WTC11 (cell line): ENCODE measurements at places on chromosomes 7 and 10. TPM values are rescaled to one million over a fixed set of nuclear protein-coding genes. Genes with fewer than 3 reads are reported as not detected.

DNA sequence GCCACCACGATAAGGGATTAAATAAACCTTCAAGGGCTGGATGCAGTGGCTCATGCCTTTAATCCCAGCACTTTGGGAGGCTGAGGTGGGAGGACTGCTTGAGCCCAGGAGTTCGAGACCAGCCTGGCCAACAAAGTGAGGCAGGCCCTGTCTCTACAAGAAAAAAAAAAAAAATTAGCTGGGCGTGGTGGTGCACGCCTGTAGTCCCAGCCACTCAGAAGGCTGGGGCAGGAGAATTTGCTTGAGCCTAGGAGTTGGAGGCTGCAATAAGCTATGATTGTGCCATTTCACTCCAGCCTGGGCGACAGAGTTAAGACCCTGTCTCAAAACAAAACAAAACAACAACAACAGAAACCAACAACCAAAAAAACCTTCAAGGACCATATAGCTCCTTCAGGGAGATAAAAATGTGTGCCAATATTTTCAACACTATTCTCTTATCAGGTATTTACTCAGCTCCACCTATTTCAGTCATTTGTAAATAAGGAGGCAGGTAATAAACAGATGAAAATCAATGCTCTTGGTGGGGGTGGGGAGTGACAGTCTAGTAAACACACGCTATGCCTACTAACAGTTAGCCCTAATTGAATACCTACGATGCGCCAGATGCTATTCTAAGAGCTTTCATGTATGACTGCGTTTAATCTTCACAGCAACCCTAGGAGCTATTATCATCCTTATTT lies 13.2 kb downstream of the BAIAP2L1 start:
- DNase-seq, result no peak

DNA sequence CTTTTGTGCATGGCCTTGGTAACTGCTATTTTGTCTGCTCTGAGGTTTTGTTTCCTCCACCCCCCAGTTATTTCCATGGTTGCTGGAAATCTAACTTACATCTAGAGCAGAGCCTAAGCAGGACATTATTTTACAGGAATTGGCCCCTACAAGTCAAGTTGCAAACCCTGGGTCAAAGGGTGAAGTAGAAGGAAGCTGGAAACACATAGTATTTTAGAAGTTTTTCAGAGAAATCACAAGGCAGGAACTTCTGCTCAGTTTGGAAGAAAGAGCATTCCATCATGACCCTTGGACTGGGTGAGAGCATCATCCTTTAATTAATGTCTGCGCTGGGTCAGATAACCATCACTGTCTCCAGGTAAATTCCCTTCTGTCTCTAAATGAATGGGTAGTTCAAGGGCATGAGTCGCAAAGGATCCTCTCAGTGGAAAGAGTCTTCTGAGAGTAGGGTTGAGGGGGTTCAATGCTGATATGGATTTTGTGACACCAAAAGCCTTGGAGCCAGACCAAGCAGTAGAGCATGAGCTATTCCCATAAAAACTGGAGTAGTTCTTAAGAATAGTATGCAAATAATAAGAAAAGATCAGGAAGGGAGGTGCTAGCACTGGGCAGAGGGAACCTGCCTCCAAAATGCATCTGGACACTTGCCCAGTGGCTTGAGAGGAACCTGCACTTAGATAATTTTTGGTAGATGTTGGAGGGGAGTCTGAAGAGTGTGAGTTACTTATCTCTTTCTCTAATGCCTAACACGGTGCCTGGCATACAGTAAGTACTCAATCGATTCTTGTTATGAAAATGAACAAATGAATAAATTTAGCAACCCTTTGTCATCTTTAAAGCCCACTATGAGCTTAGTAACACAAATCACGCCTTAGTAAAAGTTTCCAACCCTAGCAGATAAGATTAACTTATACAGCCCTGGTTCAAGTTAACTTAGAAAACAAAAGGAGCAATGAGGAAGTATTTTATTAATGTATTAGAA lies 160.6 kb upstream of the ADO start:
- no peak for DNase-seq

DNA sequence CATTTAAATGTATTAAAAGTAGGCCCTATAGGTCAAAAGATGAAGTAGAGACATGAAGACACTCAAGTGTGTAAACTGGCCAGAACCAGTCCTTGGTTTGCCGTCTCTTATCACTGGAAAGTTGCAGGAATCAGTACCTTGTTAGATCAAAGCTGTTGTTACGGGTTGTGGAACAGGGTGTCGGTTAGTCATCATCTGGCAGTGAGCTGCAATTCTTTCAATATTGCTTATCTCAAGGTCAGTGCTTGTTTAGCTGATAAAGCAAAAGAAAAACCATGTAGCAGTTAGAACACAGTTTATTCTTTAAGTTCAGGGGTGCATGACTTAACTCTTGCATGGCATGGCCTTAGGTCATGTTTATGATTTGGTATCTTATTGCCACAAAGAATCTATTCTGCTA lies 10.0 kb upstream of the SLC13A1 start:
- DNase-seq, result no peak

The MEST gene
- total RNA-seq, result 130 to 188 TPM (median 143 TPM) in 3 replicates

DNA sequence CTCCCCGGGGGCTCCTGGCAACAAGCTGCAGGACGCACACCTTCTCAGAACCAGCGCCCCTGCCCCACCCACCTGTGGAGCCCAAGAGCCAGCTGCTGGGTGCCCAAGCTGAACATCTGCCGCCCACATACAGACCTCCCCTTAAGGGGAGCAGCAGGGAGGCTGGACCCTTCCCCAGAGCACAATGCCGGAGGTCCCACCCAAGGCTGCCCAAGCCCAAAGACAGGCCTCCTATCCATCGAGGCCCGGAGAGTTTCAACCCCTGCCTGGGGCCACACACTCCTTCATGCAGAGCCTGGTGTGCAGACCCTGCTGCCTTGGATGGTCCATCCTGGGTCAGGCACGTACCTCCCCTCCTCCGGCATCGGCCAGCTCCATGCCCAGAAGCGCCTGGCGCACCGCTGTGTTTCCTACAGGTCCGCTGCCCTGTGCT lies 48.7 kb downstream of the VIPR2 start:
- no peak for DNase-seq

The SLC13A4 gene
- 1.6 to 2.1 TPM (median 1.7 TPM) in 3 replicates for total RNA-seq

DNA sequence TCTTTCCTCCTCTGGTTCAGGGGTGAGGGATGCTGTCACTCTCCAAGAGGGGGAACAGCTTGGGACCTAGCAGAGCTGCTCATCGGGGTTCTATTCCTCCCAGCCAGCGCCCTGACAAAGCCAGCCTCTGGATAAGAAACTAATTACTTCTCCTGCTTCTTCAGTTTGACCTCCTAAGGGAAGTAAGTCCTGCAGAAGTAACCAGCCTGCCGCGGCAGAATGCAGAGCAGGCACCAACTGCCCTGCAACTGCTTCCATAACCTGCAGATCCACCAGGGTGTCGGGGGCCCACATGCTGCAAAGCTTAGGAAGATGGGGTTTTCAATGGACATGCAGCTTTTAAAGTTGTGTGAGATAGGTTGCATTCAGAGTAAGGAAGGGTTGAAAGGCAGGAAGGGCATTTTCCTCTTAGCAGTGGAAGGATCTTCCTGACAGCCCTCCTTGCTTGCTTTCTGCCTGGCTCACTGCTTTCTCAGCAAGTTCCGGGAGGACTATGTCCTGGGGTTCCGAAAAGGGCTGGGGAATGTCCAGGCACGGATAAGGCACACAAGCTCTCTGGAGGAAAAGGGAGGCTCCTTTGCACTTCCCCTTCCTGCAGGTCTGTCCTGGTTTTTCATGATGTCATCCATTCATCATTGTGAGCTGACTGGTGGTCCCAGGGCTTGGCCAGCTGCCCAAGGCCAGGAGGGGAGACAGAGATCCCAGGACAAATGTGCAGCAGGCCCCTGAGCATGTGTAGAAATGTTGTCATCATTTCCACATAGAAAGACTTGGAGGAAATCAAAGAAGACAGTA lies 24.3 kb upstream of the CALU start:
- DNase-seq, result no peak

The AKR1D1 gene
- 0.14 to 0.24 TPM (median 0.18 TPM) in 3 replicates for total RNA-seq

The HOGA1 gene
- total RNA-seq, result 0.15 to 0.62 TPM (median 0.55 TPM) in 3 replicates

The LLCFC1 gene
- not detected in 3 replicates for total RNA-seq

The KCNH2 gene
- total RNA-seq, result 13.9 to 16.2 TPM (median 14.6 TPM) in 3 replicates

GRCh38 chr10:10901906-10902305 lies 115.8 kb upstream of the CELF2 start:
- DNase-seq, result no peak

The GBX1 gene
- total RNA-seq, result 0.27 to 0.55 TPM in 2 of 3 replicates, not detected in the other

DNA sequence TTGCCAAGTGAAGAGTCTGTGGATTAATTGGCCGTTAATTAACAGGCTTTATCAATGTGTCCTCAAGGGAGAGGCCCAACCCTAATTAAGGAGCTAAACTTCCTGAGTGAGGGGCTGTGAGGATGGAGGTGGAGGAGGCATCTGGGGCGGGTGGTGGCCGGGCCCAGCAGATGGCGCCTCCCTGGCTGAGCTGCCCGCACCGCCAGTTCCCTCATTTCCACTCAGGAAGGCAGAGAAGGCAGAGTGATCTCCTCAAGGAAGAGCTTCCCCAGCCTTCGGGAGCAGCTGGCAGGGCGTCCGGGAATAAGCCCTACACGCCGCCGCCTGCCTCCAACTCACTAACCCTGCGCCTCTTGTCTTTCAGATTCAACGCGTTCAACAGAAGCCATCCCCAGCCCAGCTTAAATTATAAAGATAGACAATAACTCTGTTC lies 112.2 kb downstream of the CYTH3 start:
- peak; percentile 67 for DNase-seq

DNA sequence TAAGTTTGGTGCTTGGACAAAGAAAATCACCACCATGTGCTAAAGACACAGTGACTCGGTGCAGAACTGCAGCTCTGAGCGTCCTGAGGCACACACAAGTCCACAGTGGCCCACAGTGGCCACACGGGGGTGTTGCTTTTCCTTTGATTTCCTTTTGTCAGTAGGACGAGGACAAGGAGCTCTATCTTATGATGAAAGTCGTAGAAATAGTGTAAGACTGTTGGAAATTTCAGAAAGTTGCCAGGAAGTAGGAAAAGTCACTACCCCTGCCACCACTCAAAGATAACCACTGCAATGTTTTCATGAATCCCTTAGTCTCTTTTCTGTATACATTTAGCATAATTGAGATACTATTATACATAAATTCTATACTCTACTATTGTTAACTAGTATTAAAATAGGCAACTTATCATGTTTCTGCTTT lies 146.0 kb downstream of the TNS3 start:
- peak; percentile 58 for DNase-seq

- no peak for DNase-seq
These were observed 340.8 kb upstream of the KLF6 start for GRCh38 chr10:4125776-4126175.

GRCh38 chr10:114706458-114707055 lies 48.5 kb upstream of the ABLIM1 start:
- no peak for DNase-seq

GRCh38 chr7:81684514-81685269 lies 85.2 kb downstream of the HGF start:
- DNase-seq, result no peak

GRCh38 chr10:68086011-68086410 lies 10.9 kb upstream of the HERC4 start:
- DNase-seq, result no peak

The NET1 gene
- total RNA-seq, result 85.4 to 100 TPM (median 97.4 TPM) in 3 replicates

GRCh38 chr7:19144661-19145433 lies at the start of gene FERD3L:
TSS of gene FERD3L (minus strand) at chr7:19145421. CDS start at chr7:19145362, 59 bp downstream.
- peak; percentile 21 for DNase-seq

The AQP1 gene
- 0.81 to 1.4 TPM (median 1.1 TPM) in 3 replicates for total RNA-seq

DNA sequence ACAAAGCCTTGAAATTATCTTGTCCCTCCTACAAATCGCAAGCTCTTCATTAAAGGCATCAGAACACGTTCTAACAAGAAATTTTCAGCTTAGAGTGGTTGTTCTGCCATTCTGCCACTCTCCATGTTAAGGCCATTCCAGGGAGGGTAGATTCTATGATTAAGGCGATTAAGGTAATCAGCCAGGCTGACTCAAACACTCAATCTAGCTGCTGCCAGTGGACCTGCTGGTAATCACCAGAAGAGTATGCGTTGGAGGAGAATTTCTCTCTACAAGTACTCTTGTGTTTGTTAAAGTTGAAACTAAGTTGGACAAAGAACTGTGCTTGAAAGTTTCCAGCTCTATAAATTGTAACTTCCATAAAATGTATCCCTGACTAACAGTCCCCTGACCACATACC lies 149.2 kb upstream of the COL1A2 start:
- DNase-seq, result no peak

DNA sequence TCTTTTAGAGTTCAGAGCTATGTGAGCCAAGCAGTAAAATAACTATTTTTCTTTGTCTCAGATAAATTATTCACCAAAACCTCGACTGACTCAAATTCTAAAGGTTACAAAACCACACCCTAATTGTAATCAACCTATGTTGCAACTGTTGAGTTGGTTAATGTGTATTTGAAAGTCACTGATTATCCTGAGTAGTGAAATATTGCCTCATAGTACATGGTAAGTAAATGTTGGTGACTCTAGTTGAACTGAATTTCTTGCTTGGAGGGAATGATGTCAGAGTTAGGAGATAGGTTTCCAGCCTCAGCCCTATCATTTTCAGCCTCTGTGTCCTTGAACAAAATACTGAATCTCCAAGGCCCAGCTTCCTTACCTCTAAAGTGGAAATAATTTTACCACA lies 3.0 kb upstream of the CYP2C18 start:
- DNase-seq, result no peak

- DNase-seq, result no peak
These were observed 13.2 kb upstream of the CCDC172 start for GRCh38 chr10:116311016-116311415.

The METTL27 gene
- 4.3 to 7.7 TPM (median 6.6 TPM) in 3 replicates for total RNA-seq

GRCh38 chr10:97723001-97723400 lies 9.5 kb downstream of the MARVELD1 start:
- no peak for DNase-seq

GRCh38 chr10:116465546-116465945 lies 37.9 kb downstream of the PNLIPRP3 start:
- DNase-seq, result no peak

- DNase-seq, result no peak
These were observed 23.0 kb upstream of the C7orf33 start for GRCh38 chr7:148567524-148567923.

GRCh38 chr10:104387130-104387888 lies 33.7 kb downstream of the CFAP58 start:
- DNase-seq, result no peak

- DNase-seq, result no peak
These were observed 88.9 kb upstream of the KLF6 start for GRCh38 chr10:3873728-3874461.

DNA sequence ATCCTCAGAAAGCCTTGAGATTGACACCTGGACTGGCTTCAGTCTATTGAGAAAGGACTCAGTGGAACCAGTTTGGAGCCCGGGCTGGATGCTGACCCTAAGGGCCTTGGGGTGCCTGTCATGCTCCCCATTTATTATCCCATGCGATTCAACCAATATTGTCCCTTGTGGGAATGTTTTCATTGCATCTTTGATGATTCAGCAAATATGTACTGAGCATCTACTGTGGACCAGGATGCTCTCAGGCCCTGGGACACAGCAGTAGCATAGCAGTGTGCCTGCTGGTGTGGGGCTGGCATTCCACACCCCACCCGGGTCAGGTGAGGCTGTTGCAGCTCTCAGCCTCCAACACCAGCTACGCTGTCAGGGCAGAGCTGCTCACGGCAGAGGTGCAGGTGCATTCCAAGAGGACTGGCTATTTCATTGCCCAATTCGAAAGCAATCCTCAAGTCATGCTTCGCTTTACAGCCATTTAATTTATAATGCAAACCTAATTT lies 586.0 kb downstream of the TCERG1L start:
- DNase-seq, result no peak
